Subcutaneous adipose tissue (tissue), 4 donors: ENCODE measurements at places on chromosomes 7 and 10. TPM values are rescaled to one million over a fixed set of nuclear protein-coding genes. Genes with fewer than 3 reads are reported as not detected.

SMURF1 gene
- total RNA-seq = 24.0 TPM

FOXP2 gene
- total RNA-seq = 20.1 TPM

TMEM229A gene
- not detected for total RNA-seq

OPALIN gene
- not detected for total RNA-seq

HTR5A gene
- total RNA-seq = not detected

PTF1A gene
- not detected for total RNA-seq
